Activated CD4-positive, alpha-beta T cell treated with anti-CD3 and anti-CD28 coated beads for 1 hour (primary cell): ENCODE measurements at places on chromosomes 11 and 22.
A peak's percentile ranks its signal among the peaks of the same experiment; 100 is the strongest.

DNA sequence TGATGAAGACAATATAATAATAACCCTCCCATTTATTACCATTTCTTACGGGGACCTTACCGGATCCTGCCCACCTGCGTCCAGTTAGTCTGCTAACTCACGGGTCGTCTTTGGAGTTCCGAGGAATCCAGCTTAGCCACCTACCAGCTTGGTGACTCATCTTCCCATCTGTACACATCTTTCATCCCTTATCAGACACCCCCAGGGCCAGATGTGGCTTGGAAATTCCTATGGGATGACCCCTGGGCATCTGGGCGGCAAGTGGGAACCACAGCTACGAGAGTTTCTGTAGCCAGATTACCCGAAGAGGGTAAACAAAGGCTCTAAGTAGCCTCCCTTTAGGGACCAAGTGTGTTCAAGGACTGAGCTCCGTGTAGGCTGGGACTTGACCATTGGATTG is 12.8 kb upstream of the PRR5 start:
- DNase-seq: no peak

- no peak for DNase-seq
Measured at GRCh38 chr11:62928011-62928410, 6.8 kb upstream of the CHRM1 start.

DNA sequence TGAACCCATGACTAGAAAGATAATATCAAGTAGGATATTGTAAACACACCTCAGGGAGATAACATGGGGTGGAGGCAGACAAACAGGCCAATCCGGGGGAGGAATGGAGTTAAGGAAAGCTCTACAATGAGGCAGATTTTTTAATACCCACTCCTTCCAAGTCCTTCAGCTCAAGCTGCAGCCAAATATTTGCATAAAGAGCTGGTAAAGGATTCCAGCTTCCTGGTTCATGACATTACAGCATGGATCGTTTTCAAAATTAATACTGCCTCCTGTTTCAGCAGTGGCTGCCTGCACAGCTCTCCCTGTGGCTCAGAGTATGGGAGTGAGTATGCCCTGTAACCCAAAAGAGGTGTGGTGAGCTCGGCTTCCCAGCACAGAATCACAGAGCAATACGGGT is 5.1 kb downstream of the POU2AF3 start:
- DNase-seq: no peak

DNA sequence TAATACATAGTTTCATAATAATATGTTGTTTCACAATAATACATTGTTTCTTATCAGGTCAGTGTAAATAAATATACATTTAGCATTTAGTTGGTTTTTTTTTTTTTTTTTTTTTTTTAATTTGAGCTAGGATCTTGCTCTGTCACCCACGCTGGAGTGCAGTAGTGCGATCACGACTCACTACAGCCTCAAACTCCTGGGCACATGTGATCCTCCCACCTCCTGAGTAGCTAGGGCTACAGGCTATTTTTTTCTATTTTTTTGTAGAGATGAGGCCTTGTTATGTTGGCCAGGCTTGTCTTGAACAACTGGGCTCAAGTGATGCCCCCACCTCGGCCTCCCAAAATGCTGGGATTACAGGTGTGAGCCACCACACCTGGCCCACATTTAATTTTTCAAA is 43.5 kb downstream of the MIAT start:
- no peak for DNase-seq

DNA sequence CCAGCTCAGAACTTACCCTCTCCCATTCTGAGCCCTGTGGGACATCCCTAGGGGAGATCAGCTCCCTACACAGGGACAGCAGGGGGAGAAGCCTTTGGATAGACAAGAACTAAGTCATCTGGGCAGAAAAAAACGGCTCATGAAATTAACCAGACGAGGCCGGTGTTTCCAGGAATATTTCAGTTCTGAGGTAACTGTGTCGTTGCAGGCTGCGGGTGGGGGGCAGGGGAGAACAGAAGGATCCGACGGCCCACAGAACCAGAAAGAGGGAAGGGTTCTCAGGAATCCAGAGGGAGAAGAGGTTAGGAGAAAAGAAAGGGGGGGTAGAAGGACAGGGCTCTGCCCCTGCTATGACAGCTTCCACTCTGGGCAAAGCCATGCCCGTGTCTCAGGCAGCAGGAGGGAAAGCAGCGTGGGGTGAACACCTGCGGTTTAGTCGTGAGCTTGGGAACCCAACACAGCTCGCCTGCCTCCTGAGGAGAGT is 3.6 kb downstream of the CLCF1 start:
- no peak for DNase-seq

- DNase-seq: no peak
Measured at GRCh38 chr11:128720522-128720985, 26.7 kb downstream of the FLI1 start.

- no peak for DNase-seq
Measured at GRCh38 chr22:41576877-41577276, 12.8 kb downstream of the PMM1 start.

- no peak for DNase-seq
Measured at GRCh38 chr11:30113326-30113898, 96.6 kb upstream of the KCNA4 start.

DNA sequence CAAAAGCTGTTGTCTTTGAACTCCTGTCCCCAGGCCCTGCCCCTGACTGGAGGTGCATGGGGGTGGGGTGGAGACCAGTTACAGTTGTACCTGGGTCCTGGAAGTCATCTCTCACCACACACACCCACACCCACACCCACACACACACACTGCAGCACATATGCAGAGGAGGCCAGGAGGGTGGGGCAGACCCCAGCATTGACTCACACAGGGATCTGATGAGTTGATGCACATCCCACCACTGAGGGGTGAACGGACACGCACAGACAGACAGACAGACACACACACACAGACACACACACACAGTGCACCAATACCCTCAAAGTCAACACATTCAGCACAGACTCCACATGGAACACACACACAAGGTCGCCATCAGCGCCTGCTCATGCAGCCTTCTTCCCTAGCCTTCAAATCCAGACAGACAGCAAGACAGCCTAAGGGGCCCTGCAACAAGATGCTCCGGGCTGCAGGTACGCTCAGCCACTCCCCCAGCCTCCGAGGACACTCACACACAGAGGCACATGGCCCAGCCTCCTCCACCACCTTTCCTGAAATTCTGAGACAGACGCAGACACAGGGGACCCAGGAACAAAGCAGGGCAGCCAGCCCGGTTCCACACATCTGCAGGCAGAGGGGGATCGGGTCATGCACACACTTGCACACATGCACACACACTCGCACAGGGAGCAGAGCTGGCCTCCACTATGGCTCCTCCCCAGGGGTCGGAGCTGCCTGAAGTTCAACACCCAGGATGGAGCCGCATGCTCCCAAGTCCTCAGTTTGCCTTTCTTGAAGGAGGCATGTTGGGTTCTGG is 26.5 kb downstream of the SYT7 start:
- no peak for DNase-seq

DNA sequence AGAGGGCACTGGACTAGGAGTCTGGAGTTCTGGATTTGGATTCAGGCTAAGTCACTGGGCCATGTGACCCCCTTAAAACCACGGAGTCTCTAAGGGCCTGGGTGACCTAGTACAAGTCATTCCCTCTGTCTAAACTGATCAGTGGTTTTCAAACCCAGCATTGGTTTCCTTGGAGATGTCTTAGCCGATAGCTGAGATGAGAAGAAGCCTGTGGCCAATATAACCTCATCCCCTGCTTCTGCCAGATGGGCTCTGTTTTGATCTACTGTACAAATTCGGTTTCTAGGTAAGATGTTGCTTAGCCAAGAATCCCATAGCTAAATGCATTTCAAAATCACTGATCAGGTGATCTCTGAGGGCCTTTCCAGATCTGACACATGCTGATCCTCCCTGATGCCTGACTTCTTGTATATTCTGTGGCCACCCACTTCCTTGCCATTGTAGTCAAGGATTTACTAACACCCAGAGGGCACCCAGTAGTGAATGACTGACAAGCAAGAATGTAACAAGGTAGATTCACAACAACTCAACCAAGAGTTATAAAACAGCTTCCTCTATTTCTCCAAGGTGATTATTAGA is 53.1 kb downstream of the GALNT18 start:
- DNase-seq: no peak

GRCh38 chr11:16750417-16750816 is 12.0 kb downstream of the C11orf58 start:
- DNase-seq: no peak

DNA sequence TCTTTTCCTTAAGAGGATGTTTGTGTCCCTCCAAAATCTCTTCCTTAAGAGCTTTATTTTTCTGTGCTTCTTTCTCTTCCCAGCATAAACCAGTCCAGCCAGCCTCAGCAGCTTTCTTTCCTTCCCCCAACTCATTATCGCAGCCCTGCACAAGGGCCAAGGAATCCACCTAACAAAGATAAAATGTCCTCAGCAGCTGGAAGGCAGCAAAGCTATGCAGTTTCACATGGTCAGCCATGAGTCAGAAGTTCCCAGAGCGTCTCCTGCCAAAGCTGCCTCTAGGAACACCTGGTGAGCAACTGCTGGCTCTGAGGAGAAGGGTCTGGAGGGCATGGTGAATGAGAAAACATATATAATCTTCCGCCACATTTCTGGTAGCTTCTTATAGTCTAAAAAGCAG is 45.3 kb upstream of the HMGXB4 start:
- no peak for DNase-seq

- no peak for DNase-seq
Measured at GRCh38 chr11:30422447-30423278, 99.8 kb downstream of the ARL14EP start.

GRCh38 chr22:37331856-37332536 is 49.7 kb downstream of the CYTH4 start:
- DNase-seq: no peak

GRCh38 chr22:22422629-22423112 is 85.9 kb downstream of the ZNF280B start:
- peak; percentile 31 for DNase-seq

DNA sequence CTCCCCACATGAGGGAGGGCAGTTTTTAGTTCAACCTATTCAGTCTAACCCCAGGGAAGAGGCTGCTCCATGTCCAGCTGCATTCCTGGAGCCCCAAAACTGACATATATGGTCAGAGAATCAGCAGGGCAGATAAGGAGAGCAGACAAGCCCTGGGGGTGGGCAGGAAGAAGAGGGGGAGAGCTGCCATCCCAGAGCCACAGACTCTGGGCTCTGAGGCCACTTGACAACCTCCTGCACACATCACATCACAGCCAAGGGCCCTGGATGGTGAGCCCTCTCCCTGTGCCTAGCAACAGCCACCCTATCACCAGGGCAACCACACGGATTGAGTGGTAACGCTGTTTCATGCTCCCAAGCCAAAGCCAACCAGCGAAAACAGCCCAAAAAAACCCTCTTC is 3.1 kb downstream of the ARHGAP1 start:
- DNase-seq: no peak

DNA sequence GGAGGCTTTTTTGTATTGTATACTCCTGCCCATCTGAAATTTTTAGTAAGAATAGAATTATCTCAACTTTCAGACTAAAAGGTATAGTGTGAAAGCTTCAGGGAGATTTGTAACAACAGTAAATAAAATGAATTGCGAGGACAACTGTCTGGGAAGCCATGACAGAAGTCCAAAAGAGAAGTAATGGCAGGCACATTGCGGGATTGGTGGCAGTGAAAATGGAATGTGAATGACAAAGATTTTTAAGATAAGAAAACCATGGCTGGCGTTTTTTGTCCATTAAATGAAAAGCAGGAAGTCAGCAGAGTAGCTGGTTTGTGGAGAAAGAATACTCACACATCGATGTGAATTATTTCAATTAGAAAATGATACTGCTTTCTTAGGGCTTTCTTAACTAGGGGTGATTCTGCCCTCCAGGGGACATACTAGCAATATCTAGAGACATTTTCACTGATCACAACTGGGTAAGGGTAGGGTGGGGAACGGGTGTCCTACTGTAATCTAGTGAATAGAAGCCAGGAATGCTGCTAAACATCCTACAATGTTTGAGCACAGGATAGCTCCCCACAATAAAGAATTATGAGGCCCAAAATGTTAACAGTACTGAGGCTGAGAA is 1.6 kb downstream of the NPAT start:
- no peak for DNase-seq

GRCh38 chr11:128525411-128526243 is 61.7 kb downstream of the ETS1 start:
- no peak for DNase-seq

DNA sequence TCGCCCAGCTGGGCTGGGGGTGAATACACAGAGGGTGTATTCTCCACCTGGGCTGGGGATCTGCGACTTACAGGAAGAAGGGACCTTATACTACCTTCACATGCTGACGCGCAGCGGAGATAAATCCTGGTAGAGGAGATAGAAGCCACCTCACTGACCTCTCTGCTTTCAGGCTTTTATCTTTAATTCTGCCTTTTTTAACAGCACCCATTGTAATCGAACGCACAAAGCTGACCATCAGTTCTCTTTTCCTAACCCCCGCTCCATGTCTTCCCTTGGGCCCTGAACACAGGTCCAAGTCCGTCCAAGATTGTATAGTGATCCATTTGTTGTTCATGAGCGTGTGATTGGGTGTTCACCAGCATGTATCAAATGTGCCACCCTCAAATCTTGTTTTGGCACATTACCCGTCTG is 664 bp upstream of the LAMTOR1 start:
- DNase-seq: no peak
